Stimulated activated naive CD4-positive, alpha-beta T cell (primary cell): ENCODE measurements at places on chromosomes 2 and 18.

DNA sequence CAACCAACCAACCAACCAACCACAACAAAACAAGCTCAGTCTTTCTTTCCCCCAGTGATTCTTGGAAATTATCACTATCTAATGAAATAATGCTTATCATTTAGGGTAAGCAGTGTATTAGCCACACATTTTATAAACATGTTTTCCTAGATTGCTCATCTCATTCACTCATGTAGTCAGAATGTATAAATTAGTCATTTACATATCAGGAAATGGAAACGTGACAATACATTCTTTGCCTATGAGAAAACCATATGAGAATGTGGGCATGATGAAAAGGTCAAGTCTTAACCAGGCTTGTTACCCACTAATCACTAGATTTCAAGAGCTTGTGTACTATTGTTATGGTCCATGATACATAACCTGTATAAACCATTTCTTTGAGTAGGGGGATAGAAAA, 1583.4 kb upstream of the PIK3C3 start:
- DNase-seq = no peak

GRCh38 chr2:240223631-240224030, 83.2 kb upstream of the OTOS start:
- no peak for DNase-seq

- DNase-seq = peak; percentile 43
Measured at GRCh38 chr2:84874381-84875212, 6.3 kb downstream of the TRABD2A start.

GRCh38 chr2:128568106-128568505, 249.4 kb upstream of the HS6ST1 start:
- no peak for DNase-seq

DNA sequence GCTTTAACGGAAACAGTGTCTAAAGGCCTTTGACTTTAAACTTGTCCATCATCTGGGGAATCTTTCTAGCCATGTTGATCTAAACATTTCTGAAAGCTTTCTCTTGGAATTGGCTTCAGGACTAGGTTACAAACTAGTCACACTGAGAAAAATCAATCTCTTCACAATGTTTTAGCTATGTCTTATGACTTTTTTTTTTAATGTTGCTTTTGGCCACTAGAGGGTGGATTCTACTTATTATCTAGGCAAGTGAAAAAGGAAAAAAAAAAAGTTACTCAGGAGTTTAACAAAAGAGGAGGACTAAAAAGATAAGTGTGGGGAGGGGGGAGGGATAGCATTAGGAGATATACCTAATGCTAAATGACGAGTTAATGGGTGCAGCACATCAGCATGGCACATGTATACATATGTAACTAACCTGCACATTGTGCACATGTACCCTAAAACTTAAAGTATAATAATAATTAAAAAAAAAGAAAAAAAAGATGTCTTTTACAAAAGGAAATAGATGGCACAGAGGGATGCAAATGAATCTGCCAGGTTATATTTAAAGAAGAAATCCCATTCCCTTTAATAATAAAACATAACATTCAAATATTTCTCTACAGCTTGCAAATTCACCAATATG, 160.4 kb upstream of the PID1 start:
- DNase-seq = no peak

DNA sequence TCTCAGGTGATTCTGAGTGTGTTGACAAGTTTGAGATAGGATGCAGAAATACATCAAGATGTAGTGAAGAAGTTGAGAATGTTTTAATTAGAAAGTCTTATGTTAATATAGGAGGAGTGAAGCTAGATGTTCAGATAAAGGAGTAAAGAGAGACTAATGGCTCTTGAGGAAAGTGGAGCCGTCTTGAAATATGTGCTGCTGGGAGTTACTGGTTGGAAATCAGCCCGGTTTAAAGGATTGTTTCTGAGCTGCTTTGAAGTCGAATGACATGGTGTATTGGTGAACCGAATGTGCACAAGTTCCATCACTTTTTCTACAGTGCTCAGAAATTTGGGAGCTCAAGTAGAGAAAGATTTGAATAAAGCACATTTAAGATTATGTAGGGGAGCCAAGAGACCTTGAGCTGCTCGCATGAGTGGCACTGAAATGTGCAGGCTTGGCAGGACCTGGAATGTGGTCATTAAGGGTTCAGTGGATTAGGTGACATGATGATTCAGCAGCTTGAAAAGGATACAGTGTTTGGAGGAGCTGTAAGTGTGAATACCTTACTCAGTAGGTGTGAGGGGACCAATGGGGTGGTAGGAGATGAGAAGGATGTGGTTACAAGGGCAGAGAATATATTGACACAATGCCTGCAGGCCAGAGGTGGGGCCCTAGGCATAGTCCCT, 68.6 kb downstream of the CAB39 start:
- DNase-seq = no peak

GRCh38 chr18:12336887-12337286, 28.8 kb downstream of the TUBB6 start:
- DNase-seq = no peak

- DNase-seq = no peak
Measured at GRCh38 chr2:696463-696862, 19.3 kb upstream of the TMEM18 start.

- no peak for DNase-seq
Measured at GRCh38 chr2:61887717-61888266, 664 bp downstream of the CCT4 start.

DNA sequence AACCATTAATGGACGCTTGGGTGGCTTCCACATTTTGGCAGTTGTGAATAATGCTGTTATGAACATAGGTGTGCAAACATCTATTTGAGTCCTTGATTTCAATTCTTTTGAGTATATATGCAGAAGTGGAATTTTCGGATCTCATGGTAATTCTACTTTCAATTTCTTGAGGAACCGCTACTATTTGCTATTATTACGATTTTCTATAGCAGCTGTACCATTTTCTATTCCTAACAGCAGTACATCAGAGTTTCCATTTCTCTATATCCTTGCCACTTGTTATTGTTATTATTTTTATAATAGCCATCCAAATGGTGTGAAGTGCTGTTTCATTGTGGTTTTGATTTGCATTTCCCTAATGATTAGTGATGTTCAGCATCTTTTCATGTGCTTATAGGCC, 69.5 kb downstream of the KIF5C start:
- no peak for DNase-seq

- DNase-seq = no peak
Measured at GRCh38 chr18:9669016-9669415, 39.1 kb upstream of the RAB31 start.

- no peak for DNase-seq
Measured at GRCh38 chr2:8090748-8091700, 590.8 kb upstream of the ID2 start.

GRCh38 chr2:203104273-203104672, 89.6 kb downstream of the NBEAL1 start:
- DNase-seq = no peak

- no peak for DNase-seq
Measured at GRCh38 chr2:18991177-18992168, 366.9 kb downstream of the OSR1 start.

DNA sequence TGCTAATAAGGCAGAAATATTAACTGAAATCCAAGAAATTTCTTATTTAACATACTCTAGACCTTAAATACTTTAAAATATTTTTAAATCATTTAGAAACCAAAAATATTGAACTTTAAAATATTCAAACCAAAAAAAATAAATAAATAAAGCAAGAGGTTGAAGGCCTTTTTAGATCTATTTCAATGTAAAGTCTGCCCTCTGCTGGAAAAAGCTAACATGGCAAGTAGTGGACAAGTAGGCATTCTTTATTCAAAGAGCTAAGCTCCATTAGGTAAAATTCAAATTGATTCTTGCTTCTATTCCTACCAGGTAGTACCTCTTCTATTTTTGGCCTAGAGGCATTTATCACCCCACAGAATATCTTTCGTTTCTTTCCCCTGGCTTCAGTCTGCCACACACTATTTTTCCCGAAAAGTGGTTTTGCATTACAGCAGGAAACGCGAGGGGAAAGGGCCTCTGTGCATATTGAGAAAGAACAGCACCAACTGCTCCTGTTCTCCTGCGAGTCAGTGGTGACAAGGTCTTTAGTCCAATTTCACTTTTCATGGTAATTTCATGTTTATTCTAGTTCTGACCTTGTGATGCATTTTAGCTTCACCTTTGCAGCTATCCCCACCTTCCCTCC, 20.4 kb downstream of the IFIH1 start:
- peak; percentile 35 for DNase-seq

DNA sequence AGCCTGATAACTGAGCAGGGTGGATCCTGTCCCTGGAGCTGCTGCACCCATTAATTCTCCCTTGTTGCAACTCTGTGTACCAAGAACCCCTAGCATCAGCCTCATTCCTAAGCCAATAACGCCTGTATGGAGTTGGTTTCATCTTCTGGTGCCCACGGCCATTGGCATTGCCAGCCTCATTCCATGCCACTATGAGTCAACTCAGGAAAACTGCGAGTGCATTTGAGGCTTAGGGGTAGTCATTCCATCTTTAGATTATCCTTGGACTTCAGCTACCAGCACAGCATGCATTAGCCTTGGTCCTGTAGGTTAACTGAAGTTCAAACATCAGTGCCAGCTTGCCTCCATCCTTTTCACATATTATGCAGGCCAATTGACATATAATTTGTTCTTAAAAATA, 1.4 kb upstream of the TRIM54 start:
- DNase-seq = no peak
